ENCODE measurements at places on chromosomes 4 and X.

GRCh38 chr4:138573246-138573645, 331.1 kb upstream of the SLC7A11 start:
- no peak for DNase-seq

DNA sequence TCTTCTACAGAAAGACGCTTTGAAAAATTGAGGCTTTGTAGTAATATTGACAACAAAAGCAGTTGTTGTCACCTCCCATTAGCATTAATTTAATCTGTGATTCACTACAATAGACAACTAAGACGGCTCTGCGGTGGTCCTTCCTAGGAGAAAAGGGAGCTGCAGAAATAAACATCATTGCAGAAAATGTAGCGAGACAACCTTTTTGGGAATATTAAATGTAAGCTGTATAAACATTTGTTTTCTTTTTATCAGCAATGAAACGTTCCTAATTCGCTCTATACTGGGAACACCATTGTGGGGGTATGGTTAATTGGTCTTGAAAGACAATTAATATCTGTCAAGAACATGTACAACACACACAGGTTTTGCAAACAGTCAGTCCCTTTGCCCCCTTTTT, 583.3 kb upstream of the TENM3 start:
- DNase-seq = no peak

- DNase-seq = no peak
Observed at GRCh38 chr4:96315815-96316214, 475.9 kb downstream of the PDHA2 start.

DNA sequence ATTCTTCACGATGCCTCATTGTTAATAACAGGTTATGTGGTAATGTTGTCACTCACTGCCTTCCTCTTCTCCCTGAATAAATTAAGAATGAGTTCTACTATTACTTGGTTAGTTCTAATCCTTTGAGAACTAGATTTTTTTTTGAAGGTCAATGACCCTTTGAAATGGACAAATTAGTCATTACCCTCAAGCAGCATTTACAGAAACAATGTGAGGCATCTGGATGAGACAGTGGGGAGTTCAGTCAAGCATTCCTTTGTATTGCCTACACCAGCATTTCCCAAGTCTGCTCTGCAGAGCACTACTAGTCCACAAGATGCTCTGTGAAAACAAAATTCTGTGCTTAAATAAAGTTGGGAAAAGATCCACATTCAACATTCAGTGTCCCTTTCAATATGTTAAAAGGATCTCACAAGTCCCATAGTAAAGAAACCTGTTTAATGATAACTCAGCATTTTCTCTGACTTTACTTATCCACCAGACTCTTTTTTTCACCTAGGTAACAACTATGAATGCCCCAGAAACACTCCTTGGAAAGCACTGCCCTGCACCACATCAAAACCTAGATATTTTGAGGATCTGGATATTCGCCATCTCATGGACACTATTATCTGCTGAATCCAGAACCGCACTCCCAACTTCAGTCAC, 60.6 kb downstream of the CHRDL1 start:
- DNase-seq = no peak

- no peak for DNase-seq
Observed at GRCh38 chr4:76365636-76366035, 55.3 kb downstream of the CCDC158 start.

DNA sequence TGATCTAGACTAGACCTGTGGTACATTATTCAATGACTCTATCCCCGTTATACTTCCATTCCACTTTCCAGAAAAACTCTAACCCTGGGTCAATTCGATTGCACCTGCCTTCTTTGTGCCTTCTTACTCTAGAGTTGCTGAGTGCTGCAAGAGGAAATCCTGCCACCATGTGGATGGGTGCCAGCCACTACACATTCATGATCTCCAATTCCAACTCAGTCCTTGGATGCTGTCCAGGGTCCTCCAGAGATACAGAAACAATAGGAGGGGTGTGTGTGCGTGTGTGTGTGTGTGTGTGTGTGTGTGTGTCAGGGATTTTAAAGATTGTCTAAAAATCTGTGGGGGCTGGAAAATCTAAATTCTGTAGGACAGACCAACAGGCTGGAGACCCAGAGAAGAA, 42.9 kb upstream of the INTS6L start:
- DNase-seq = peak; percentile 4

DNA sequence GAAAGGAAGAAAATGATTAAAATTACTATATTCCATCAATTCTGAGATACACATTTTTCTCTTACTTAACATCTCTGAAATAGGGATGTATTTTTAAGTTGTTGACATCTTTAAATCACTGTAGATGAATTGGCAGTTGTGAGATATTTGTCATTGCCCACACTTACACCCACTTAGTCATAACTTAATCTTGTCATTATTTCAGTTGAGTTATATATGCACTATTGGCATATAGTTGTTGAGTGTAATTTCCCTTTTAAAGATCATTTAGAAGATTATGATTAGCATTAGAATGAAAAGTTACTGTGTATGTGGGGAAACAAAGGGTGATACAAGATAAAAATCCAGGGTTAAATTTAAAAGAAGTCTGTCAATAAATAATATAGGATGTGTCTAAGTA, 2.2 kb downstream of the AIMP1 start:
- DNase-seq = no peak

DNA sequence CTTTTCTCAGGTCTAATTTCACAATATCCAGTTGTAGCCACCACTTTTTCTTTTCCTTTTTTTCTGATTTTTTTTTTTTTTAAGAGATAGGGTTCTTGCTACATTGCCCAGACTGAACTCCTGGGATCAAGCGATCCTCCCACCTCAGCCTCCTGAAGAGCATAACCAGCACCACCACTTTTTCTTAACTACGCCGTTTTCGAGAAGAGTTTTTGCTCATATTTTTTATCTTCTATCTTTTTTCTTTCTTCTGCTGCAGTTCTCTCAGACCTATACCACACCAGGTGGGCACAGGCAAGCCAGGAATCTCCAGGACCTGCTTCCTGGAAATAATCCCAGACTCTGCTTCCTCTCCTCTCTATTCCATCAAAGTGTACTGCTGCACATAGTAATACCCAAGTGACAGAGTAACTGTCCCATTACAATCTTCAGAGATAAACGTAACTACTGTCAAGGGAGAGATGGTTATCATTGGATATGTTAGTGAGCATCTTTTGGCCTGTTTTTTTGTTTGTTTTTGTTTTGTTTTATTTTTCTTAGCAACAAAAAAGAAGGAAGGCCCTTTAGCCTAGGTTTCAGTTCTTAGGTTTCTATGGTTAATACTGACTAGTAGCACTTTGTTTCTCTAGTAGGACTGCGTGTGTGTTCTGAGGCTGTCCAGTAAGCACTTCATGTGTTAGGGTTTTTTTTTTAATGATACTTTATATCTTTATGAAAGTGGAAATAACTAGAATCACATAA, 59.2 kb upstream of the TXK start:
- DNase-seq = no peak

- no peak for DNase-seq
Observed at GRCh38 chrX:148499638-148500422, 587 bp upstream of the AFF2 start.

- DNase-seq = no peak
Observed at GRCh38 chrX:153052534-153052933, 3.7 kb upstream of the PNMA3 start.

DNA sequence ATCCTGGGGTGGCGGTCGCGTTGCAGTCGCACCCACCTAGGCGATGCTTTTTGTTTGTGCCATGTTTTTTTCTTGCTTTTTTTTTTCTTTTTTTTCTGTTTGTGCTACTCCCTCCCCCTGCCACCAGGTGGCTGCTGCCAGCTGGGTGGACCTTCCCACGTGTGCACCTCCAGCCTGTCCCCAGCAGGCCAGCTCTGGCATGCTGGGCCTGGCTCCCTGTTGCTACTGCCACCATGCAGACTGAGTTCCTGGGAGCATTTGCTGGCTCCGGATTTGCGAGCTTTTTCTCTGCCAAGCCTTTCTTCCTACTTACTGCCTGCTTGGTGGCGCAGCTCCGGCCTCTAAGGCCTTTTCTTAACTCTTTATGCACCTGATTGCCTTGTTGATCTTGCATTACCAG, 161.2 kb upstream of the WDFY3 start:
- no peak for DNase-seq

- no peak for DNase-seq
Observed at GRCh38 chr4:151276787-151277562, at the start of gene PRSS48. TSS of gene PRSS48 (plus strand) at chr4:151277161. CDS start at chr4:151277173, 12 bp downstream.

DNA sequence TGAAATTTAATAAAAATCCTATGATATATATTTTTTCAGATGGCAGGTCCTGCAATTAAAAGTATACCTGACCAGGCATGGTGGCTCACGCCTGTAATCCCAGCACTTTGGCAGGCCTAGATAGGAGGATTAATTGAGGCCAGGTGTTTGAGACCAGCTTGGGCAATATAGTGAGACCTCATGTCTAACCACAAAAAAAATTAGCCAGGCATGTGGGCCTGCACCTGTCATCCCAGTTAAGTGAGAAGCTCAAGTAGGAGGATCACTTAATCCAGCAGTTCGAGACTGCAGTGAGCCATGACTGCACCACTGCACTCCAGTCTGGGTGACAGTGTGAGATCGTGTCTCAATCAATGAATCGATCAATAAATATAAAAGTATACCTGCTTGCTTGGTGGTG, 2.5 kb downstream of the OCIAD2 start:
- DNase-seq = no peak

GRCh38 chrX:27444093-27444908, 18.8 kb downstream of the PPP4R3C start:
- no peak for DNase-seq

GRCh38 chr4:125338814-125339213, 24.1 kb downstream of the FAT4 start:
- DNase-seq = no peak

DNA sequence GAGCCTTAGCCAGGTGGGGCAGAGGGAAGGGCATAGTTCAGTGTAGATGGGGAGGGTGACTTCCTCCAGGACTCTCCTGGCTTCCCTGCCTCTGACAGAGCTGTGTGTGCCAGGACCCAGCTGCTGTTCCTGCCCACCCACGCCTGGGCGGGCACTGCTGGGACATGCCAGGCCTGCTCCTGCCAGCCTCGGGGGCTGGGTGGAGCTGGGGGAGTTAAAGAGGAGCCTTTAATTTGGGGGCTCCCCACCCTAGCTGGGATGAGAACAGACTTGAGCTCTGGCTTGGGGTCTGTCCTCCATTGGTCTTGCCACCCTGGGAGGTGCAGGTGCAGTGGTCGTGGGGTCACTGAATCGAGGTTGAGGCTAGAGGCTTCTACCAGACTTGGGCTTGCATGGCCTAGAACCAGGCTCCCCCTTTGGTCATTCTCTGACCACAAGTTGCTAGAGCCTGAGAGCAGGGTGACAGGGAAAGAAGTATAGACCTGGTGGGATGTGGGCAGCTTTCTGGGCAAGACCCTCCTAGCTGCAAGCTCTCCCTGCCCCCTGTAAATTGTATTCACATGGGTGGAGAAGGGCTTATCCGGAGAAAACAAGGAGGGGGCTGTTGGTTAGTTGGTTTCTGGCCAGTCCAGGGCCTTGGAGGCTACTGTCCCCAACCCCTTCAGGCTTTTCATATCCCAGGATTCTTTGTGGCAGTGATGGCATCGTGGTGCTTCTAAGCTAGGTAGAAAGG, 5.7 kb downstream of the EFNB1 start:
- no peak for DNase-seq

DNA sequence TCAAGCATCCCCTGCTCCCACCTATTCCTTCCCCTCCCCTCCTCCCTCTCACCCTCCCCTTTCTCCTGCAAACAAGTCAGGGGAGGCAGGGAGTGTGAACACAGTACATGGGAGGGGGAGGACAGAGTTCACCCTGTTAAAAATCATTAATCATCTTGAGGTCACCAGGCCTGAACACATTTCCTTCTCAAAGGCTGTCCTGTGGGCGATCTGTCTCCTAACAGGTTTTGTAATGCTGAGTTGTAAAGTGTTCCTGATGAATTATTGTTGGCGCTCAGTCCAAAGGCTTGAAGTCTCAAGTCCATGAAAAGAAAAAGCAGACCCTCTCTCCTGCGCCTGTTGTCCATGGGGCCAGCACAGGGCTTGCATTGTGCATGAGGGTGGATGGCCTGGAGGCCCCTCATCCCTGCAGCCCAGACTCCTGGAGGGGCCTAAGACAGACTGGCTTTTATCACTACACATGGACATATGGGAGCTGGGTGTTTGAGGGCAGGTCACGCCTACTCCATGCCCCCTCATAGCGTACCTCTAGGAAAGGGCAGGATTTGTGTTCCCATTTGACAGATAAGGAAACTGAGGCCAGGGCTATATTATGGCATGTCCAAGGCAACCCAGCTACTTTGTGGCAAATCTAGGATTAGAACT, 189.1 kb downstream of the RAB28 start:
- no peak for DNase-seq

GRCh38 chr4:3280466-3280865, 12.4 kb upstream of the RGS12 start:
- no peak for DNase-seq

DNA sequence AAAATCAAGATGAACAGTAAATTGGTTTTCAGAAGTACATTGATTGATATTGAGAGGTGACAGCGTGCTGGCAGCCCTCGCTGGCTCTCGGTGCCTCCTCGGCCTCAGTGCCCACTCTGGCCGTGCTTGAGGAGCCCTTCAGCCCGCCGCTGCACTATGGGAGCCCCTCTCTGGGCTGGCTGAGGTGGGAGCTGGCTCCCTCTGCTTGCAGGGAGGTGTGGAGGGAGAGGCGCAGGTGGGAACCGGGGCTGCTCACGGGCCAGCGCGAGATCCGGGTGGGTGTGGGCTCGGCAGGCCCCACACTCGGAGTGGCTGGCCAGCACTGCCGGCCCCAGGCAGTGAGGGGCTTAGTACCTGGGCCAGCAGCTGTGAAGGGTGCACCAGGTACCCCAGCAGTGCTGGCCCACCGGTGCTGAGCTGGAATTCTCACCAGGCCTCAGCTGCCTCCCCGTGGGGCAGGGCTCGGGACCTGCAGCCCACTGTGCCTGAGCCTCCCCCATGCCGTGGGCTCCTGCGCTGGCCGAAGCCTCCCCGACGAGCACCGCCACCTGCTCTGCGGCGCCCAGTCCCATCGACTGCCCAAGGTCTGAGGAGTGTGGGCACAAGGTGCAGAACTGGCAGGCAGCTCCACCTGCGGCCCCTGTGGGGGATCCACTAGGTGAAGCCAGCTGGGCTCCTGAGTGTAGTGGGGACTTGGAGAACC, 25.2 kb downstream of the RAP2C start:
- DNase-seq = no peak

- DNase-seq = no peak
Observed at GRCh38 chr4:142128529-142128928, 492.1 kb downstream of the IL15 start.

DNA sequence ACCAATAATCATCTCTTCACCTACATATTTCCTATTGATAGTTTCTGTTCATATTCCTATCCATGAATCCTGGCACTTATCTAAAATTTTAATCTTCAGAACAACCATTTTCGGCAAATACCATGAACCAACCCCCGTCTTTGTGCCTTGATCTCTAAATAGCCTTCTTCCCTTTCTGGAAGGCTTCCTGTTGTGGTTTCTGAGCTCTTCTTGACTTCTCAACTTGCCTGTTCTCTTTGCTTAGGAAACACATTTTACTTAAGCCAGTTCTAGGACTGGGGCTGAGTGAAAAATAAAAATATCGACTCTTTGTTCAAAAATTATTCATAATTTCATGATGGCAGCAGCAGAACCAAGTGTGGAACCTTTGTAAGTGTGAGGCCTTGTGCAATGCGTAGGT, 882.4 kb downstream of the C4orf33 start:
- no peak for DNase-seq

- DNase-seq = no peak
Observed at GRCh38 chr4:125115941-125116340, 198.8 kb upstream of the FAT4 start.

- no peak for DNase-seq
Observed at GRCh38 chrX:12950851-12951594, 23.9 kb upstream of the TMSB4X start.

GRCh38 chrX:20080277-20080676, 36.4 kb downstream of the MAP7D2 start:
- no peak for DNase-seq

Data from activated gamma-delta T cell treated with anti-CD3 and anti-CD28 coated beads, Interleukin-2, amount 50 U/mL, for 16 hours (primary cell).